ENCODE measurements at places on chromosomes 12 and 14.

GRCh38 chr12:130127912-130128789, 34.1 kb upstream of the FZD10 start:
- peak; percentile 24 for DNase-seq

- no peak for DNase-seq
Observed at GRCh38 chr12:77510985-77511384, 319.7 kb upstream of the NAV3 start.

DNA sequence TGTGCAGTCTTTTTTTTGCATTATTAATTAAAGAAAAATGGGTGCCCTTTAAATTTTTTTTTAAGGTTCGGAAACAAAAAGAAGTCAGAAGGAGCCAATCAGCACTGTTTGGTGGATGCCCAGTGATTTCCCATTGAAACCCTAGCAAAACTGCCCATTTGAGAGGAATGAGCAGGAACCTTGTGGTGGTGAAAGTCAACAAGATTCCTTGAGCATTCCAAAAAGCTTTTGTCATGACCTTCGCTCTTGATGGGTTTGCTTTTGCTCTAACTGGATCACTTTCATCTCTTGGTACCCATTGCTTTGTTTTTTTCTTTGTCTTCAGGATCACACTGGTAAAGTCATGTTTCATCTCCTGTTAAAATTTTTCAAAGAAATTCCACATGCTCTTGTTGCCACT, 54.1 kb downstream of the ADIPOR2 start:
- DNase-seq = no peak

GRCh38 chr14:50967790-50968189, 23.5 kb upstream of the PYGL start:
- DNase-seq = no peak

DNA sequence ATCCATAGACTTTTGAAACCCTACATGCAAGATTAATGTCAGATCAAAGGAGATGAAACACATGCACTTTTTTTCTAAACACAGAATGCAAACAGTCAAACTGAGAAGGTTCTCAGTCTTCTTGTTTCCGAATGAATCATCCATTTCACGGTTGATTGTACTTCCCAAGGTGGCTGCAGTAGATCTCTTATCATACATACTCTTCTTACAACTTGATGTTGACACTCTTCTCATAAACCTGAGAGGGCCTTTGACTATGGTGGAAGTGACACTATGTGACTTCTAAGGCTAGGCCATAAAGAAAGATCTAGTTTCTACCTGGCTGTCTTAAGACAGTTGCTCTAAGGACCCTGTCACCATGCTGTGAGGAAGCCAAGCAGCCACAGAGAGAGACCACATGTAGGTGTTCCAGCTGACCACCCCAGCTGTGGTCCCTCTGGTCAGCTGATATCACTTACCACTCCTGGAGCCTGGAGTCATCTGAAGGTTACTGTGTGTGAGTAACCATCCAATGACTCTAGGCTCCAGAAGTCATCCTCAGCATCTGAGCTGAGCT, 67.2 kb upstream of the HMGA2 start:
- DNase-seq = no peak

- DNase-seq = no peak
Observed at GRCh38 chr12:60872850-60873713, 1277.3 kb downstream of the SLC16A7 start.

DNA sequence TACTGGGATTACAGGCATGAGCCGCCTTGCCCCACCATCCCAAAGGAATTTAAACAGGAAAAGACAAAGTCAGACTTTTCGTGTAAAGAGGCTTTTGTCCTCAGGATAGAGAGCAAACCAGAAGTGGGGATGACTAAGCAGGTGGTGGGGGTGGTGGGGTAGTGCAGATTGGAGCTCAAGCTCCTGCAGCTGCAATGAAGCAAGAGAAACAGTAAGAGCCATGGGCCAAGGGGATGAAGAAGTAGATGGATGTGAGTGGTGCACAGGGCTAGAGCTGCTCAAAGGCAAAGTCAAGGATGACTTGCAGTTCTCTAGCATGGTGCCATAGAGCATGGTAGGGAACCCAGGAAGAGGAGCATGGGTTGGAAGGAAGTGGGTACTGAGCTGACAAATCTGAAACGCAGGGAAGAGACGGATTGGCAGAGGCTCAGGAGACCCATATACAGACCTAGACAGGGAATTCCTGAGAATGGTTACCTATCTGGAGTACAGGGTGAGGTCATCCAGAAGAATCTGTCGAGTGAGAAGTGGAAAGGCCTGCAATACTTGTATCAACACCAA, 11.4 kb upstream of the RNF34 start:
- no peak for DNase-seq

DNA sequence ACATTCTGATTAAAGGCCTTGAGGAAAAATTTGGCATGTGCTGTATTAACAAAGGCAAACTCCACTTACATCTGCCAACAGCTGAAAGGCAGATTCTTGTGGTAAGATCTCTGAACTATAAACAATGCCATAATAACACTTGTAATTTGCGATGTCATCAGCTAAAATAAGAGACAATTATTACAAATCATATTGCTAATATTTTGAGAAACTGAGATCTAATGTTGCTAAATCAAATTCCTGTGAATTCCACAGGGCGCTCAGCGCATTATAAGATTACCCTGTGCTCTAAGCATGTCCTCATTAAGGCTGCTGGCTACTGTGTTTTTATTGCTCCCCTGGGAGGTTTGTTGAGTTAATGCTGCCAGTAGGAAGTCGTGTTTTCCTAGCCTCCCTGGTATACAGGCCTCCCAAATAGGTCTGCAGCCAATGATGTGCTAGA, 244.8 kb downstream of the DACT1 start:
- DNase-seq = no peak

DNA sequence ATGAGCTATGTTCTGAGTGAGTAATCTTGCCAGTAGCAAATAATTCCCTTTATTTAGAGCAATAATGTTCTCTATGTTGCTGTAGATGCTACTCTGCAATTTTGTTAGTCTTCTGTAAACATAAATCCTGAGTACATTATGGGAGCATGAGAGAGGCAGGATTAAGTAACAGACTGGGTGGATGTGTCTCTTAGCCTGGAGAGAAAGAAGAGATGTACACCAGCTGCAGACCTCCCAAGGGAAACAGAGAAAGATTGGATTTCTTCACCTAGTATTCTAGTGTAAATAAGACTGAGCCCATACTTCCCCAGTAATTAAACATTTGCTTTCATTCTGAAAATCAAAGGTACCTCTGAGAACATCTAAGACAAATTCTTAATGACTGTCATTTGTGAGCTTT, 564.0 kb downstream of the TRHDE start:
- DNase-seq = no peak

DNA sequence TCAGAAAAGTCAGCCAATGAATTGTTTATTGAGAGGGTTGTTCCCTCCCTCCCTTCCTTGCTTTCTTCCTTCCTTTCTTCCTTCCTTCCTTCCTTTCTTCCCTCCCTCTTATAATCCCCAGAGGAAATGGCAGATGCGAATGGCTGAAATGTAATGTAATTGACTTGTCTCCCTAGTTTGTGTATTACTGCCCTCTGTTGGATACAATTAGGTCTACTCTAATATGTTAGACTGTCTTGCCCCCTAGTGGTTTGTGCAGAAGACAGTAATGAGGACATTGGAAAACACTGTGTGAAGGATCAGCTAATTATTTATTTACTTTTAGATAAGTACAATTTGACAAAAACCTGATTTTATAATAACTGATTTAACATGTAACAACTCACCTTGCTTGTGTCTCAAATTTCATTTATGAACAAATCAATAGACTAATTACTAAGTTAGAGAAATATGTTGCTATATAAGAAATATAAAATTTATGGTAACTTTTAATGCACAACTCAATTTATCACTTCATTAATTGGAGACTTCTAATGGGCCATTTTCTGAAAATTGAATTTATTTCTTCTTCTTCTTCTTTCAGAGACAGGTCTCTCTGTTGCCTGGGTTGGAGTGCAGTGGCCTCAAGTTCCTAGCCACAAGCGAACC, 229.8 kb upstream of the LRIG3 start:
- peak; percentile 20 for DNase-seq

DNA sequence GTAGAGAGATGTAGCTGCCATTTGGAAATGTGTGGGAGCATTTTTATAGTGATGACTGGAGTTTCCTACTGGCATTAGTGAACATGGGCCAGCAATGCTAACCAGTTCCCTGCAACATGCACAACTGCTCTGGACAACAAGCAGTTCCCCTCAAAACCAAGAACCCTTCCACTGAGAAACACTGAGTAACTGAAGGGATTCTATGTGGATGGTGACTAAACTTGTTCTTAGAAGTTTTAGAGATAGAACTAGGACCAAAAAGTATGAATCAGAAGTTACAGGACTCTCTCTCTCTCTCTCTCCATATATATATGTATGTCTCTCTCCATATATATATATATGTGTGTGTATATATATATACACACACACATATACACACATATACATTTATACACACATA, 7.9 kb downstream of the SERPINA10 start:
- DNase-seq = no peak

- DNase-seq = peak; percentile 42
Observed at GRCh38 chr14:77208291-77208978, 26.8 kb downstream of the TMEM63C start.

DNA sequence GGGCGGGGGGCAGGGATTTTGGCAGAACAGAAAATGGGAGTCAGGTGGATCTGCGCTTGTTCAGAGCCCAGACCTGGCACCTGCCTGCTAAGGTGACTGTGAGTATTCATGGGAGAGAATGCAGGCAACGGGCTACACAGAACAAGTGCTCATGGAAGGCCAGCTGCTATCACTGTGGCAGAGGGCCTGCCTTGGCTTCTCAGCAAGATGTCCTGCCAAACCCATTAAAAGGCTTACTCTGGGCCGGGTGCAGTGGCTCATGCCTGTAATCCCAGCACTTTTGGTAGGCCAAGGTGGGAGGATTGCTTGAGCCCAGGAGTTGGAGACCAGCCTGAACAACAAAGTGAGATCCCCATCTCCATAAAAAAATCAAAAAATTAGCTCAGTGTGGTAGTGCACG, 21.0 kb downstream of the DIO3 start:
- no peak for DNase-seq

- DNase-seq = no peak
Observed at GRCh38 chr14:90368946-90369721, 27.7 kb upstream of the CALM1 start.

GRCh38 chr12:30989754-30990153, 63.2 kb downstream of the TSPAN11 start:
- no peak for DNase-seq

DNA sequence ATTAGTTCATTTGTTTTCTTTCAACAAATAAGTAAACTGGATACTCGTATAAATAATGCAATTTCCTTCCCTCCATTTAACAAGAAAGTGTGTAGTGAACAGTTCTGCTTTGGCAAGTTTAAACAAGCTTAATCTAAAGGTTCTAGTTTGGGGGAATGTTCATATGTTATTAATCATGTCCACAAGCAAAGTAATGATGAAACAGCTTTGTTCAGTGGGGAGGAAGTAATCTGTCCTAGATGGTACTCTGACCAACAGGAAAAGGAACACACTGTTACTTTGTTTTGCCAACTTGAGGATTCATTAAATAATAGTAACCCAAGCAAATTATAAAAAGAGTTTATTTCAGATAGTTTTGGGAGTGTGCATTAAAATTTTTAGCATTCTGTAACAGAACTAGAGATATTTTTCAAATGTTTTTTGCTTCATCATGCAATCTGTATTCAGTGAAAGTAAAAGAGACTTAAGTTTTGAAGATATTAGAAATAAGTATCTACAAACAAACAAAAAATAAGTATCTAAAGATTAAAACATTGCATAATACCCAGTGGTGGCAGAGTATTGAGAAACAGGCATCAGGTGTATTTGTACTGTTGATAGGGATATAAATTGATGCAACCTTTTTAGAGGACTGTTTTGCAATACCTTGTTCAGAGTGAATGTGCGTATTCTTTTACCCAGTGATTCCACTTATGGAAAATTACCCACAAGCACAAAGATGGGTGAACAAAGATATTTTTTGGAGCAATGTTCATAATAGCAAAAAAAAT, 61.1 kb downstream of the RAB35 start:
- no peak for DNase-seq

DNA sequence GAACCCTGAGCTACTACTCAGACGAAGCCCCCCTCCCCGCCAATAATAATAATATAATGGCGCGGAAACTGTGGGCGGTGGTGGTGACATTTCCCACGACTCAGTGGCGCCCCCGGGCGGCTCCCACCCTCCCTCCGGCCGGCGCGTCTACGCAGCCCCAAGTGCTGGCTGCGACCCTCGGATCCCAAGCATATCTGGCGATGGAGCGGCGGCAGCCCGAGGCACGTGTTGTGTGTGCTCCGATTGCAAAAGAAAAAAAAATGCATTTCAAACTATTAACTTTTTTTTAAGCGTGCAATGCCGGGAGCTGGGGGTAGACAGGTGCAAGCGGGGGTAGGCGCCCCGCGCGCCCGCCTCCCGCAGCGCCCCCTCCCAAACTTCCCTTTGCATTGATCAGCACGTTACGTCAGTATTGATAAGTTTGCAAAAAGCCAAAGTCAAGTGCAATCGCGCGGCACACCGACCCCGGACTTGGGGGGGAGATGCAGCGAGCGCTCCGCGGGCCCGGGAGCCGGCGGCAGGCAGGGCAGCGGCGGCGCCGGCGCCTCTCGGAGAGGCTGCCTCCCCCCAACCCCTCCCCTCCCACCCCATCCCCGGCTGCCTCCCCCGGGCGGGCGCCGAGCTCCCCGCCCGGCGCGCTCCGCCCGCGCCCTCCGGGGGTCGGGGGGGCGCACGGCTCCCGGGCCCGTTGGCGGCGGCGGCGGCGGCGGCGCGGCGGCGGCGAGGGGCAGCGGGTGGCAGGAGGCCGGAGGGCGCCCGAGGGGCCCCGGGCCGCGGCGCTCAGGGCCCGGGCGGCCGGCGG, 113.1 kb upstream of the MYL2 start:
- no peak for DNase-seq

GRCh38 chr14:102923925-102924486, 1.5 kb downstream of the AMN start:
- DNase-seq = no peak

DNA sequence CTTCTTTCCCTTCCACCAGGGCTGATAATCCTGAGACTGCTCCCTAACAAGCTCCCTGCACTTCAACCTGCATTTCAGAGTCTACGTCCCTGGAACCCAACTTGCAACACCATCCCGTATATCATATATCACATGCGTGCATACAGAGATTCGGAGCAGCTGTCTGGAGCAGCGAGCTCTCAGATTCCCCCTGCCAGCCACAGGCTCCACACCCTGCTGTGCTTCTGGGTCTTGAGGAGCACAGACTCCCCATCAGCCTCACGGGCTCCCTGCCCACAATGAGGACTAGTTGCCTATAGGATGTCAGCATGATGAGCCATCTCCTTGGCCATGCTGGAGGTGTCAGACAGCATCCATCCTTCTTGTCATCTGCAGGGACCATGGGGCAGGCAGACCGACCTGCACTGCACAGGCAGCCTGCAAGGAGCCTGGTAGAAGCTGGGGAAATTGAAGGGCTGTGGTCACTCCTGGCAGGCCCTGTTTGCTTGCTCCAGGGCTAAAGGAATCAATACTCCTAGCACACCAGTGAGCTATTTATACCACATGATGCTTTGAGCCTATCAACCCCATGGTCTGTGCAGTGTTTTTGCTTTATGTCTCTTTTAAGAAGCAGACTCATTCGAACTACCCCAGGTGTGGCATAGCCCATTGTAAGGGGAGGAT, 19.6 kb upstream of the HDAC7 start:
- no peak for DNase-seq
